ENCODE measurements at places on chromosomes 3 and 15.

- no peak for DNase-seq
Observed at GRCh38 chr3:155230382-155230781, 63.1 kb downstream of the STRIT1 start.

DNA sequence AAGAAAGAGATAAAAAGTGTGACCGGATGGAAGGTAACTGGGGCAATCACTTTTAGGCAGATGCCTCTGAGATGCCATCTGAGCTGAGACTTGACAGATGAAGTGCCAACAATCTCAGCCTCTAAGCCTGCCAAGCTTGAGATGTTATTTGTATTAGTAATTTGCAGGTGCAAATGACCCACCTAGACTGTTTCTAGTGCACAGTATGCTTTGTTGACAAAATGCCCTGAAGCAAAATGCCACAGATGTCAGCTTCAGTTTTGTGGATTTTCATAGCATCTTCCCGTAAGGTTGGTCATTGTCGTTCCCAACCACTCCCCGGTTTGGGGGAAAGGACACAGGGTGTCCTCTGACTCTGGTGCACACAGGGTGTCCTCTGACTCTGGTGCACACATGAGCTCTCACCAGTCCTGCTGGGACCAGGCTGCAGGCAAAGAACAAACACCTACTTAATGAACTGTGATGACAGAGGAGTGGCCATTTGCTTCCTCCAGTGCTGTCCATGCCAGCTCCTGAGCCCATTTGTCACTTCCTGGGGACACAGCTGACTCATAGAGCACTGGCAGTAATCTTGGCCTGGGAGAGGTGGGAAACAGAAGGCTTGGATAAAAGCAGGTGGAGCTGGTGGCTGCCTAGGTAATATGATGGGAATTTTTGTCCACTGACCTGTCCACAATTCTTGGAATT is 16.7 kb upstream of the PPP1R2 start:
- DNase-seq: no peak

DNA sequence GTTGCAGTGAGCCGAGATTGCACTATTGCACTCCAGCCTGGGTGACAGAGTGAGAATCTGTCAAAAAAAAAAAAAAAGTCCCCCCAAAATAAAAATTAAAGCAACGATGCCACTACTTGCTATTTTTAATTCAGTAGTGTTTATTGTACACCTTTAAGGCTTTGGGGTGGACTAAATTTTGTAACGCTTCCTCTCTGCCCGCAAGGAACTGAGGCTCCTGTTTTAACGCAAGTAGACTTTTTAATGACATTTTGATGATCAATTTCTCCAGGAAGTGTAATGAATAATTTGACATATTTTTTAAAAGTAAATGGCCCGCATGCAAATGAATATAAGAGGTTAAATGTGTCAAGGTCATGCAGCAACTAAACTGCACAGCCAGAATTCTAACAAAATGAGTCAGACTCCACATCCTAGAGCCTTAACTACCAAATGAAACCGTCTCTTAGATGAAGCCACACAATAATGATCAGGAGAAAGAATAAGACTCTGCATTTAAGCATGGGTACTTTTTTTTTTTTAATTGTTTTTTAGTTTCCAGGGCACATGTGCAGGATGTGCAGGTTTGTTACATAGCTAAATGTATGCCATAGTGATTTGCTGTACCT is 96.8 kb upstream of the LMOD3 start:
- DNase-seq: no peak

GRCh38 chr3:80445053-80445452 is 677.3 kb upstream of the ROBO1 start:
- DNase-seq: no peak

DNA sequence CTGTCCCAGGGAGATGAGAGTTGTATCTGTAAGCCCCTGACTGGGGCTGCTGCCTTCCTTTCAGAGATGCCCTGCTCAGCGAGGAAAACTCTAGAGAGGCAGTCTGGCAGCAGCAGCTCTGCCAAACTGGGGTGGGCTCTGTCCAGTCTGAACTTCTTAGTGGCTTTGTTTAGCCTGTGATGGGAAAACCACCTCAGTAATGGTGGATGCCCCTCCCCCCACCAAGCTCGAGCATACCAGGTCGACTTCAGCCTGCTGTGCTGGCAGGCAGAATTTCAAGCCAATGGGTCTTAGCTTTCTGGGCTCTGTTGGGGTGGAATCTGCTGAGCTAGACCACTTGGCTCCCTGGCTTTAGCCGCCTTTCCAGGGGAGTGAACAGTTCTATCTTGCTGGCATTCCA is 218.3 kb downstream of the TUSC7 start:
- no peak for DNase-seq

All from stimulated activated CD4-positive, alpha-beta T cell treated with anti-CD3 and anti-CD28 coated beads, Interleukin-15, amount 100 ng/mL, for 24 hours (primary cell).